Activated CD4-positive, alpha-beta memory T cell treated with anti-CD3 and anti-CD28 coated beads, Interleukin-2, amount 10 ng/mL, durations not matched to agents 7 days and 5 days (primary cell): ENCODE measurements at places on chromosomes 4 and X.

GRCh38 chr4:73450398-73451004 is 14.5 kb downstream of the AFP start:
- DNase-seq, result no peak

GRCh38 chrX:15202454-15203177 is 67.3 kb downstream of the ASB9 start:
- peak; percentile 16 for DNase-seq

DNA sequence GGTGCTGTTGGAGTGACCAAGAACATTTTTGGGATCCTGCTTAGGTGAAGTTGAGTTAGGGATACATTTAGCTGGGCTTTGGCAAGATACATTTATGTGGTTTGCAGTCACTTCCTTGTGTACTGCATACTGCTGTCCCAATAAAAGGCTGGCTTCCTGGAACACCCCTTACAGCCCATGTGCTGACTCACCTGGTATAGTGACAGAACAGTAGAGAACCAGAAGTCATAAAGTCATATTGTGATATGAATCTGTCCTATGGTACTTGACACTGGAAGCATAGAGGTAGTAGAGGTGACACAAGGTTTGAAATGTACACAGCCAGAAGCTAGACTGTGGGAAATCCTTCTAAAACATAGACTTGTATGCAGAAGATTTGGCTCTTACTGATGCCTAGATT is 55.3 kb upstream of the SLC25A43 start:
- DNase-seq, result no peak

DNA sequence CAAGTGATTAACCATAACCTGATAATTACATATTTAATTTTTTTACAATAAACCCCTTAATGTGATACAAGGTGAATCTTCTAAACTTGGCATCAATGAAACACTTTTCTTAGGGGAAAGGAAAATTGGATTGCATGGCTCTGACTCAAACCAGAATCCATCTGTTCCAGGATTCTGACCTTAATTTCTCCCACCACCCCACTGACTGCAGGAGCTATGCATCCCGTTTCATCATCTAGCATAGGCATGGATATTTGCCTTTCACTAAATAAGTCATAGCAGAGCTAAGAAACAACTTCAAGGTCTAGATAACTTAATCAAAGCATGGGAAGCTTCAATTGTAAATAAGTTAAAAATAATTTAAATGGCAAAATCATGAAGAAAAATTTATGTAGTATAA is 156.3 kb downstream of the BTC start:
- DNase-seq, result no peak

GRCh38 chr4:4339504-4340085 is 47.3 kb upstream of the NSG1 start:
- DNase-seq, result no peak

- no peak for DNase-seq
These were observed 81.6 kb downstream of the RBPJ start for GRCh38 chr4:26402458-26402857.

- no peak for DNase-seq
These were observed 1392.7 kb upstream of the IGFBP7 start for GRCh38 chr4:58502839-58503238.

DNA sequence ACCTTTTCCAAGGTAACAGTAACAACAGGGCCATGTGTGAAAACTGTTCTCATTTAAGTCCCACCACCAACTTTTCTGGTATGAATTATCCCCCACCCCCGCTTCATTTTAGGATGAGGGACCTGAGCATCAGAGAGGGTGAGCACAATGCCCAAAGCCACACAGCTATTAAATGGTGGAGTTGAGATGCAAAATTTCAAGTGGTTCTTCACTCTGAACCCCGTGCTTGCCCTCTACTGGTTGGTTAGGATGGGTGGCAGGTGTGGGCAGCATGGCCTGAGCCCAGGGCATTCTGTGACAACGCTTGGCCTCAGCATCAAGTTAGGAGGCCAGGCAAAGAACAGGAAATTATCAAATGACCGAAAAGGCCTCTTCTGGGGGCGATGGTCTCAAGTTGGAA is 33.5 kb downstream of the MED28 start:
- no peak for DNase-seq

- no peak for DNase-seq
These were observed 37.6 kb downstream of the C4orf50 start for GRCh38 chr4:5980436-5981155.

GRCh38 chrX:115650449-115650848 is 89.5 kb downstream of the PLS3 start:
- no peak for DNase-seq

- DNase-seq, result no peak
These were observed 17.0 kb downstream of the NELFA start for GRCh38 chr4:1991596-1992434.

DNA sequence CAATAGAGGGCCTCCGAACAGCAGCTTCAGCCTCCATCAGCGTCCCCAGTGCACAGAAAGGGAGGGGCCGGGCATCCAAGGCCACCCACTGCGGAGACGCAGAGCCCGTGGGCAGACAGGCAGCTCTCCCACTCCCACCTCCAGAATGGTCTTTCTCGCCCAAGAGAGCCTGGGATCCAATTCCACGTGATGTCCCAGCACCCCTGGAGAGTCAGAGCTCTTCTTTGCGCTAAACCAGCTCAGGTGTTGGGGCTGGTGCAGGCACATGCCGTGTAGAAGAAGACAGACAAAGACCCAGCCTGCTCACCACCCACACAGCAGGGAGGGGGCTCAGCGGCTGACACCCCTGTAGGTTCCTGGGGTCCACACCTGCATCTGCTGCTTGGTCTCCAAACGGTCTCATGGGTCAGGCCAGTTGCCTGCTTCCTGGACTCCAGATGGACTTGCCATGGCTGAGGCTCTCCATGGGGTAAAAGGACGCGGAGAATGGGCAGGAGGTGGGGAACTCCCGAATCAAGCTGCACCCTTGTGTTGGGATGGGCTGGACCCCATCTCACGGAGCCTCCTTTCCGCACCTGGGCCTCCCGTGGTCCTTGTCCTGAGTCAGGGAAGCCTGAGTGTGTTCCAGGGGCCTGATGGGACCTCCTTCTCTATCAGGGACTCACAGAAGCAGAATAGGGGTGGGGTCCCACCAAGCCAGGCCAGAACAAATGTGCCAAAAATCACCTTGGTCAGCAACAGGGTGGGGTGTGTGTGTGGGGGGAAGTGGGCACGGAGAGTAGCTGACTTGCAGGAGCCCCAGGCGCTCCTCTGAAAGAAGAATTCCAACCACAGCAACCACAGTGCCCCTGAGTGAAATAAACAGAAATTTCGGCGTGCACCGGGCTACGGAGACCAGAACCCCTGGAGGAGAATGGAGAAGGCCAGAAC is 11.6 kb upstream of the ASMTL start:
- DNase-seq, result peak; percentile 68

DNA sequence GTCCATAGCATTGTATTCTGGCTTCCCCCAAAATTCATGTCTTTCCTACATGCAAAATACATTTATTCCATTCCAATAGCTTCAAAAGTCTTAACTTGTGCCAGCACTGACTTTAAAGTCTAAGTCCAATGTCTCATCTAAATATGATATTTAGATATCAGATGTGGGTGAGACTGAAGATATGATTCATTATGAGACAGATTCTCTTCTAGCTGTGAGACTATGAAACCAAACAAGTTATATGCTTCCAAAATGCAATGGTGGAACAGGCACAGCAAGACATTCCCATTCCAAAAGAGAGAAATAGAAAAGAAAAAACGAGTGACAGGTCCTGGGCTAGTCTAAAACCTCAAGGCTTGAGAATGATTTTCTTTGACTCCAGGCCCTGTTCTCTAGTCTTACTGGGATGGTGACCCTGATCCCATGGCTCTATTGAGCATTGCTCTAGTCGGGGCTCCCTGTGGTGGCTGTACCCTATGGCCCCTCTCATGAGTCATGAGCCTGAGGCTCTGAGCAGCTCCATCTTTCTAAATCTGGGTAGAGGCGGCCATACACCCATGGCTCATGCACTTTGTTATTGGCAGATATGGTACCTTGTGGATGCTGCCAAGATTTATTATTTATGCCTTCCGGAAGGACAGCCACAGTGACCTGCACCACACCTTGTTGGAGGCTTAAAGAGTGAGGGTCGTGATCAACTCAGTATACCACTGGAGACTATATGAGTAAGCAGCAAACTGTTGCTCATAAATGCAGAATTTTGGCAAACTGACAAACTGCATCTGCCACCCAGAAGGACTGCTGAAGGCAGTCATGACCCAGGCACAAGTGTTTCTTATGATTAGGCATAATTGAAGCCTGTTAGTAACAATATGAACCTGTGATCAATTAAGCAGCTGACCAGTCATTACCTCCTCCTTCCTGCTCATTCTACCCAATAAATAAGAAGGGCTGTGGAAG is 38.5 kb upstream of the BOD1L1 start:
- DNase-seq, result no peak

DNA sequence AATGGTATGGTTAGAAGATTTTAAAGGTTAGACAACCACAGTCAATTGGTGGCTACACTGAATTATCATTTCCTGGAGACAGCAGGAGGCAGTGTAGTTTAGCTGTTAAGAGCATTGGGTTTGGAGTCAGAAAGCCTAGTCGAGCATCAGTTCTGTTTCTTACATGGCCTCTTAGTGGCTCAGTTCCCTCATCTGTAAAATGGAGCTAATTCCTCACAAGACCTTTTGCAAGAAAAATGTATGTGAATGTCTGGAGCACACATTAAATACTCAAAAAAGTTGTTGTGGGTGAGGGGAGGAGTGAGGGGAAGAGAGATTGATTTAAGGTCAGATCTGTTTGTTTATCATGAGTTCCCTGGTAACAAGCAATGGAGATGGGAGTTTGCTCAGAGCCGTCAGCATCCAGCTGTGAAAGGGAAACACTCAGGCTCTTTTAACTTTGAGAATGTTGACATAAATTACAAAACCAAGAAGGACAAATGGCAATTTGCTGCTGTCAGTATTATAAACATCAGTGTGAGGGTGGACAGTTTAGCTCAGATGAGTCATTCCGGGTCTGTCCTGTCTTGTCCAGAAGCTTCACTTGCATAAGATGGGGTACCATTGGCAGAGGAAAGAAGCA is 98.2 kb upstream of the PGRMC2 start:
- DNase-seq, result no peak

DNA sequence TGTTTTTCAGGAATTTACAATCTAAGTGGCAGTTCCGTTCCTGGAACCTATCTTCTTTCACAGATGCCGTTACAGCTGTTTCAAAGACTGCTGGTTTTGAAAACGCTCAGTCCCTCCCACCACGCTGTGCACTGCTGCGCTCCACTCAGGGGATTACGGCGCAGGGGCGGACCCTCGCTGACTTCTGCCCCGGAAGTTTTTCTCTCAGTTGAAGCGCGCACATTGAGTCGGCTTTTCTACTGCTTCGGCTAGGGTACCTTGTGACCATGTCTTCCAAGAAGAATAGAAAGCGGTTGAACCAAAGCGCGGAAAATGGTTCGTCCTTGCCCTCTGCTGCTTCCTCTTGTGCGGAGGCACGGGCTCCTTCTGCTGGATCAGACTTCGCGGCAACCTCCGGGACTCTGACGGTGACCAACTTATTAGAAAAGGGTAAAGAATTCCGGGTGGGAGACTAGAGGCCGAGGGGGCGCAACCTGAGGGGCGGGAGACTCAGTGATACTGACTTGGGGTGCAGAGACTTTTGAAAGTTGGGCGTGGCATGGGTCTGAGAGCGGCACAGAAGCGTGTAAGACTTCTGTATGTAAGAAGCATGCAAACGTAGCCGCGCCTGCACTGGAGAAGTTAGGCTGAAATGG is 597 bp upstream of the NUDT6 start:
- peak; percentile 94 for DNase-seq

DNA sequence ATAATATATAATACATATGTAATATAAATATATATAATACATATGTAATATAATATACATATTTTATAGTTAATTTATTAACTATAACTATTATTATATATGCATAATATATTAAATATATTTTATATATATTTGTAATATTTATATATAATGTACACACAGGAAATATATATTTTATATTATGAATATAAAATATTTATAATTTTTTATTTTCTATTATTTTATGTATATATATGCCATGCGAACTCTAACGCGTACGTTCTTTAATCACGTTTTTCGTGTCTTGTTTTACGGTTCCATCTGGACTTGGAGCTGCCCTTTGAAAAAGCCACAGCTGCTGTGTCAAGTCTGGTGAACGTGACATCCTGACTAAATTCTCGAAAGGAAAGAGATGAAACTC is 332.1 kb downstream of the ASMT start:
- DNase-seq, result no peak

GRCh38 chr4:172986114-172986513 is 182.5 kb upstream of the GALNT7 start:
- DNase-seq, result no peak

GRCh38 chr4:109294006-109294405 is 8.5 kb downstream of the COL25A1 start:
- DNase-seq, result peak; percentile 35

DNA sequence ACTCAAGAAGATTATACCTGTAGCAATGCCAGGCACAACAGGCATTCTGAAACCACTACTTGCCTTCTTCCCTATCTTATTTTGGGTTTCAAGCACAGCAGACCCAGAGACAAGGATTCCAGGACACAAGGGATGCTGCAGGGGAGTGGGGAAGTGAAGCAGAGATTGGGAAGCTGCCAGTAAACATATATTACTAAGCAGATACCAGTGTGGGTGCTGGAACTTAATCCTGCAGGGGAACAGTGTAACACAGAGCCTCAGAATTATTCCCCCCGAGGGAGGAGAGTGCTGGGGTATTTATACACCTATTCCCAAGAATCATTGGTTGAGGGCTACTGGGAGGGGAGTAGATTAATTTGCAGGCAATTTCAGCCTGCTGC is 33.3 kb upstream of the MAML3 start:
- no peak for DNase-seq

DNA sequence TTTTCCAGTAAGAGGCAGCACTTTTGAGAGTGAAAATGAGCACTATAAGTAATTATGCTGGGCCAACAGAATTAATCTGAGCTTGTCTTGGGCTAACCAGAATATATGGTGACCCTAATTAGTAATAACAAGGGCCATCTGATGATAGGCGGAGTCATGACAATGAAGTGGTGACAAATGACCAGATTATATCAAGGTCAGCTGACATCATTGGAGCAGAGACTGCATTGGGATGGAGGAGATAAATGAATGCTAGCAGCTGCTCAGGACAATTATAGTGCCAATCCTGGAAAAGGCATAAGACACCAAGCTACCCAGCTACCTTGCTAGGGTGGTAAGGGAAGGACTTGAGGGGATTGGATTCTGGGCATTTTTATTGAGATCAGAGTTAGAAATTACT is 1548.7 kb downstream of the RPA4 start:
- no peak for DNase-seq

DNA sequence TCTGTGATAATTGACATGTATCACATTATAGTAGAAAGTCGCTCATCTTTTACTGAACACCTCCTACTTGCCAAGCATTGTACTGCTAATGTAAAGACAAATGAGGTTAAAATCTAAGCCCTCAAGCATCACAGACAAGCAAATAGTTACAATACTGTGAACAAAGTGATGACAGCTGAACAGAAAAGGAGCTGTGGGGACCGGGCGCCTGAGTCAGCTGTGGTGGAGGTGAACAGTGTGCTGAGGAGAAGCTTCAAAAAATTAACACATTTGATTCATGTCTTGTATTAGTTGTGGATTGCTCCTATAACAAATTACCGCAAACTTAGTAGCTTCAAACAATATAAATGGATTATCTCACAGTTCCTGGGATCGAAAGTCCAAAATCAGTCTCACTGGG is 124.3 kb downstream of the MAPK10 start:
- no peak for DNase-seq
